ENCODE measurements at places on chromosomes 5 and 9. TPM values are rescaled to one million over a fixed set of nuclear protein-coding genes. Genes with fewer than 3 reads are reported as not detected.

The CDH12 gene
- total RNA-seq, result 3.5 TPM

The PCDHGA6 gene
- total RNA-seq, result 9.6 TPM

The PLPP7 gene
- 4.1 TPM for total RNA-seq

The ZNF354C gene
- 28.9 TPM for total RNA-seq

The LPAR1 gene
- 134 TPM for total RNA-seq

The TNFSF8 gene
- total RNA-seq, result 2.3 TPM

The TAS2R1 gene
- not detected for total RNA-seq

The S1PR3 gene
- 47.8 TPM for total RNA-seq

The TYRP1 gene
- total RNA-seq, result 0.48 TPM

The ADAMTS13 gene
- 1.8 TPM for total RNA-seq

The ACOT12 gene
- total RNA-seq, result 0.21 TPM

DNA sequence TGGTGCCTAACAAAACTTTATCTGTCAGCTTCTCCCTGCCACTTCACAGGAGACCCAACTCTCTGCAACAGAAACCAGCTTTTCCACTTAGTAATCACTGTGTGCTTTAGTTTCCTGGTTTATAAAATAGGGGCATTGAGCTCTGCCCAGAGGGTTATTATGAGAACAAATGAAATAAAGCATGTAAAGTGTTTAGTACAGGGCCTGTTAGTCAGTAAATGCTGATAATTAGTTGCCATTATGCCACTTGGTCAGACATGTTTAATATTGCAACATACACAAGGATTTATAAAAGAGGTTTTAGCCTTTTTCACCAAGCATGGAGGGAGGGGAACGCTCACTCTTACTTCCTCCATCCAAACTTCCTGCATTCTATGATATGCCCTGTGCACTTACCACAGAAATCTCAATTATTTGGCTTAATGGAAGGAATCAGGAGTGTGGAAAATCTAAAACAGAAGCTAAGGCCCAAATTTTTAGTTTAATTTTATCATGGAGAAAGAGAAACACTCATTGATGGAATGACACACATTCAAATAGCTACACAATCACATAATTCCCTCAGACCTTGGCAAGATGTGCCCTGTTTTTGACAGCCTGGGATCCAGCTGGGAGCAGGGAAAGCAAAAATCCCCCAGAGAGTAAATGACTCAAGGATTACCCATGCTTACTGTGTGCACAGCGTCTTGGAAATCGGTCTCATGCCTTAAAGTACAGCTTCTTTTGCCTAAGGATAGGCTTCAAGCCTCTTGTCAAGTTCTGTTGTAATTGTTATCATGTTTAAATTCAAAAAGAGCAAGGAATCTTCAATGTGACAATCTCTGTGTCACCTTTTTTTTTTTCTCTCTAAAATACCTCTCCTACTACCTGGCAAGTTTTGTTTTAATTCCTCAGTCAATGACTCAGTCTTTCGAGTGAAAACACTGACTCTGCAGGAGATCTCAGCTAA is 34.0 kb downstream of the ZNF474 start:
- DNase-seq, result no peak

DNA sequence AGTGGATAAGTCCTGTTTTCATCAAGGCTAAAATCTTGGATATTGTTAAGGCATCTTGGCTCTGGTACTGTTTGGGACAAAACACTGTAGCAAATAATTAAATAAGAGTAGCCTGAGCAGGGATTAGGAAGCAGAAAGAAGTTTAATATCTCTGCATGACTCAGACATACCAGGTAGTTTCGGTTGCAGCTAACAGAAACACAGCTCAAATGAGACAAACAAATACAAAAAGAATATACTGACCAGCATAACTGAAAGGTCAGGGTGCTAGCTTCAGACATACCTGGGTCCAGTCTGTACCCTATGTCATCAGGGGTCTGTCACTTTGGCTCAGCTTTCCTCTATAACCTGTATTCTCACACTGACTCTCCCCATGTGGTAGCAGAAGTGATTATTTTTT is 156.4 kb upstream of the MAP3K1 start:
- no peak for DNase-seq

- no peak for DNase-seq
Observed at GRCh38 chr5:119016125-119016774, 27.9 kb upstream of the DTWD2 start.

DNA sequence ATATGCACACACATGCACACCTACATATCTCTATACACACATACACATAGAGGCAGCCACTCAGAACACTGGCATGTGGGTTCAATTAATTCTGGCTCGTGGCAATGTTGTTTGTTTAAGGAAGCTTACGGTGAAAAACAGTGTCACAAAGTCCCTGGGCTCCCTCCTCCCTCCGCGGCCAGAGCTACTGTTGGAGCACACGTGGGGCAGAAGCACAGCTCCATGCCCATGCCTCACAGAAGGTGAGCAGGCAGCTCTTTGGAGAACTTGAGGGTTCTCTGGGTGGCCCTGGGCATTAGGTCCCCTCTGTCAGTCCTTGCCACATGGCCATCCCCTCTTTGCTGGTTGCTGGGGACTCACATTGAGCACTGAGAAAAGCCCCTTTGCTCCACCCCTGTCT is 107.5 kb downstream of the GADD45G start:
- no peak for DNase-seq

DNA sequence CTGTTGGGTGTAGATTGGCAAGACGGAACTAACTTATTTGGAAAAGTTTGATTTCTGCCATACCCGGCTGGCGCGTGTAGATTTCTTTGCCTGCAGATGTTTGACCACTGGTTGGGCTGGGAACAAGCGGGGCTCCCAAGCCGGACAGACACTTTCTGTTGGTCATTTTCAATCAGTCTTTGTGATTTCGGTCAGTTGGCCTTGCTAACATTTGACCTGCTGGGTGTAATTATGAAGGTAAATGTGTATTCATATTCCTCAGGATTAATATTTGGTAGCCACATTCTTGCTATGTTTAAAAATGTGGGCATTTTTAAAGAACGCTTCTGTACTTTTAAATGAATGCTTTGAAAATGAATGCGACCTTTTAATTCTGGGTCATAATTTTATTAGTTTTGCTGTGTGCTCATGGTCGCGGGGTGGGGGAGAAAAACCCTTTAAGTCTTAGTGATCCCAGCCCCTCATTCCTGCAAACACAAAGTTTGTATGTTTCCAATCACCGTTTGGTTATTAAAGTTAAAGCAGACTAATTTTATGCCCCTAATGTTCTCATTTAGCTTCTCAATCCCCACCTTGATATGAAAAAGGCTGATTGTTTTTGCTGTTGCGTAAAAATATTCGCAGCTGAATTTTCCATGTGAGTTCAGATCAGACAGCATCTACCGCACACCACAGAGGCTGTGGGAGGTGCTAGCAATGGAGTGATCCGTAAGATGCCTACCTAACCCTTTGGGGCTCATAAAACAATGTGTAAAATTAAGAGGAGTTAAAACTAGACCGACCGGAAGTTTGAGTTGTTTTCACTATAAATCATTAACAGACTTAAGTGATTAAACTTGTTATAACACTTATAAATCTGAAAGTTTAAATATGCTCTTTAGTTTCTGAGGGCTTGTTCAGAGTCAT is 1.5 kb downstream of the RASGRF2 start:
- DNase-seq, result no peak

- no peak for DNase-seq
Observed at GRCh38 chr5:80686757-80687156, 32.0 kb upstream of the DHFR start.

DNA sequence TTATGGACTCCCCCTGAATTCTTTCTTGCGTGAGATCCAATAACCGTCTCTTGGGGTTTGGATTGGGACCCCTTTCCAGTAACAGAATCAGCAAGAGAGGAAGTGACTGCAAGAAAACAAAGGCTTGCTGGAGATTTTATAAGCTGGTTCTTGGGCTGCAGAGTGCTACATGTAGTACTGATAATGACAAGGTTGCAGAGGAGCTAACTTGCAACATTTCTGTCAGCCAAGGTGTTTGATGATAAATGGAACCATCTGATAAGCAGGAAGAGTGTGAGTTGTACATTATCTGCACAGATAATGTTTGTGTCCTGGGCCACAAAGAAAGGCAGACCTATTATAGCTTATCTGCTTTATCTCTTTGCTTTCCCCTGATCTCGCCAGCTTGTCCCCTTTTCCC is 37.1 kb downstream of the DNAJB5 start:
- DNase-seq, result no peak

- no peak for DNase-seq
Observed at GRCh38 chr9:21398955-21399489, 9.9 kb upstream of the IFNA8 start.

DNA sequence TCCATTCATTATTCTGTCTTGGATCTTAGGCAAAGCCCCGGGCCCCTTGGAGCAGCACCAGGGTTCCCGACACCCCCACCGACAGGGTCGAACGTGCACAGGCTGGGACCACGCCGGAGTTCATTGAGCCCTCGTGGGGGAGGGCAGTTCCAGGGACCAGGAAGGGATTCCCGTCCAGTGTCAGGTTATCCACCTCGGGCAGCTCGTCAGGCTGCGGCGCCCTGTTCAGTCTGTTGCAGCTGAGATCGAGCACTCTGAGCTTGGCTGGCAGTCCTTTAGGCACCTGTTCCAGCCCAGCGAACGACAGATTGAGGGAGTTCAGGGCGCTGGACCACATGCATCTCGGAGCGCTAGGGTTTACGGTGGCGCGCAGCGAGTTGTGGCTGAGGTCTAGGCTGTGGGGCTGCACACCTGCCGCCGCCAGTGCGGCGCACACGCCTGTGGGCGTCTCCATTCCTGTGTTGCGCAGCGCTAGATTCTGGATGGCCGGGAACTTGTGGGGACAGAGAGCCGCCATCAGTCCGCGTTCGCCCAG is 1.1 kb downstream of the CD14 start:
- no peak for DNase-seq

DNA sequence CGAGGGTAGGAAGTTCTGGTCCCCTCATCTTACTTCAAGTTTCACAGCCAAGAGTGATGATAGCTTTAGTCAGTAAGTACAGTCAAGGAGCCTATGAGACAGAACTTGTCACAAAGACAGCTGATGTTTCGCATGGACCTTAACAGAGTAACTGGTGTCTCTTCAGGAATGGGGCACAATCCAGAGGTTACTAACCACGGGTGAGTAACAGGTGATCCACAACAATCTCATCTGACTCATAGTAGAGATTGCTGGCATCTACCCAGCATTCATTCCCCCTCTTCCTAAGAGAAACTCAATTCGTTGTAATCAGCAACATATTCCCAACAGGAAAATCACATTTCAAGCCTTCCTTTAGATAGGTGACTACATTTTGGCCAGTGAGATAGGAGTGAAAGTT is 126.7 kb downstream of the SNX18 start:
- no peak for DNase-seq

DNA sequence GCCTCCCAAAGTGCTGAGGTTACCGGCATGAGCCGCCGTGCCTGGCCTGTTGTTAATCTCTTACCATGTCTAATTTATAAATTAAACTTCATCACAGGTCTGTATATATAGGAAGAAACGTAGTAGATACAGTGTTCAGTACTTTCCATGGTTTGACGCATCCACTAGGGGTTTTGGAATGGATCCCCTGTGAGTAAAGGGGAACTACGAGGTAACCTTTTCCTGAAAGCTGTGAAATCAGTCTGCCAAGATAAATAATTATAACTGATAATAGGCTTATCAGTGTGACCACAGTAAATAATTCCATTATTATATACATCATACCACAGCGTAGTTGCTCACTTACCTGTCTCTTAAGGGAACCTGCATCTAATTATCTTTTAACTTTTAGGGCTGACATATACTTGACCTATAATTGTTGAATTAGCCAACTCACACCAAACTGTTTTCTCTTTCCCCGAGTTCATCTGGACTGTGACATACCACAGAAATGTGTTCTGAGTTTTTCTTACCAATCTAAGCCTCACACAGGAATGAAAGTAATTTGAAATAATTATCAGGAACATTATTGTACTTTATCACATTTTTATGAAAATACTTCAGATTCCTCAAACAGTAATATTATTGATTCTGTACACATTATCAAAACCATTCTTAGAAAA is 42.9 kb downstream of the DAPK1 start:
- no peak for DNase-seq

- DNase-seq, result no peak
Observed at GRCh38 chr5:133844836-133845235, 123.6 kb downstream of the C5orf15 start.

DNA sequence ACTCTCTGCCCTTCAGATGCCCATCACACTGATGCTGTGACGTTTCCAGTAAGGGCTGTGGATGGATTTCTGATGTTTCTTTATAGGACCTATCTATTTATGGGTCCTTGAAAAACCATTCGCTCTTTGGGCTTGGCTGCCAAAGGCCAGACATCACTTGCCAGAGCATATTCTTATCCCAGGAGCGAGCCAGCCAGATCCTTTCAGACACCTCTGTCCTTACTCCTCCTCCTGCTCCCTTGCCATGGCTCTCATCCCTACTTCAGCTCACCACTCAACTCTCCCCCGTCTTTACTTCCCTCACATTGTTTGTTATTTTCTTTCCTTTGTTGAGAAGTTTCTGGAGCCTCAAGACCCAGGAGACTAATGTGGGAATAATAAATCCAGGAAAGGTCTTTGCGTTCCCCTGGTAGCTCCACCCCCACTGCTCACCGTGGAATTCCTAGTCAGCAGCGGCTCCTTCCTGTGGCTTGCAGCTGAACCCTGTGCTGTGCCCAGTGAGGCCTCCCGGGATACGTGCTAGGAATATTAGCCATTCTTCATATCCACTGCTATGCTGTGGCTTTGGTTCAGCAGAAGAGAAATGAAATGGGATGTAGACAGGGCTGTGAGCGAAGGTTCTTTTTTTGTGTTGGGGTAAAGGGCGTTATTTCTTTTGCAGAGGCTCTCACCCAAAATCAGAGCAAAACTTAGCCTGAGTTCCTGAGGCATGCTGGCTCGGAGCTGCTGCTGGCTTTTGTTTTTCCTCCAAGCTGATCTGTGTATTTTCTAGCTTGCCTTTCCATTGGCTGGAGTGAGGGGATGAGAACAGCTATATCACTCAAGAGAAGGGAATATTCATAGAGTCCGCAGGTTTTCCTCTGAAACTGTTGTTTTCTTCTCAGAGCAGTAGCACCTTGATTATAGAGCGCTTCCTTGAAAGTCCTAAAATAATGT is 171.1 kb downstream of the SAXO1 start:
- DNase-seq, result no peak
